ENCODE measurements at places on chromosomes 2 and 18. TPM values are rescaled to one million over a fixed set of nuclear protein-coding genes. Genes with fewer than 3 reads are reported as not detected.

The NTSR2 gene
- not detected for total RNA-seq

The FSIP2 gene
- total RNA-seq = 0.46 TPM

The CHRNG gene
- total RNA-seq = not detected

The DNER gene
- 9.3 TPM for total RNA-seq

DNA sequence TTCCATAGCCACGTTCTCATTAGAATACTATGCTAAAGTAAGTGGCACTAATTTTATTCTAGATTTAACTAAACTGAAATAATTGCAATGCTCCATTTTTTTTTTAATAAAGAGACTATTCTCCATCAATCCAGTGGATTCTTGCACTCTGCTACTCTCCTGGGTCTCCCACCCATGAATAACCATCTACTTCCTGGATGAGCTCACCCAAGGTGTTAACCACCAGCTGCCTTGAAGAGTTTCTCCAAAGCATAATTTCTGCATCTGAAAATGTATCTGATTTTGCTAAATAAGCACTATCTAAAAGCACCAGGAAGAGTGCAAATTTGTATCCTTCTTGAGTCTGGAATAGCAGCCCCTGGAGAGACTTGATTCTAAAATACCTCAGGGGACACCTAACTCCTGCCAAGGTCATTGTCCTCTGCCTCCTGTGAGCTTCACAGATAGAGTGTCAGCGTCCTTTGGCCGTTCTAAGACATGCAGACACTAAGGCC, 41.6 kb upstream of the SH3BP4 start:
- DNase-seq = no peak

DNA sequence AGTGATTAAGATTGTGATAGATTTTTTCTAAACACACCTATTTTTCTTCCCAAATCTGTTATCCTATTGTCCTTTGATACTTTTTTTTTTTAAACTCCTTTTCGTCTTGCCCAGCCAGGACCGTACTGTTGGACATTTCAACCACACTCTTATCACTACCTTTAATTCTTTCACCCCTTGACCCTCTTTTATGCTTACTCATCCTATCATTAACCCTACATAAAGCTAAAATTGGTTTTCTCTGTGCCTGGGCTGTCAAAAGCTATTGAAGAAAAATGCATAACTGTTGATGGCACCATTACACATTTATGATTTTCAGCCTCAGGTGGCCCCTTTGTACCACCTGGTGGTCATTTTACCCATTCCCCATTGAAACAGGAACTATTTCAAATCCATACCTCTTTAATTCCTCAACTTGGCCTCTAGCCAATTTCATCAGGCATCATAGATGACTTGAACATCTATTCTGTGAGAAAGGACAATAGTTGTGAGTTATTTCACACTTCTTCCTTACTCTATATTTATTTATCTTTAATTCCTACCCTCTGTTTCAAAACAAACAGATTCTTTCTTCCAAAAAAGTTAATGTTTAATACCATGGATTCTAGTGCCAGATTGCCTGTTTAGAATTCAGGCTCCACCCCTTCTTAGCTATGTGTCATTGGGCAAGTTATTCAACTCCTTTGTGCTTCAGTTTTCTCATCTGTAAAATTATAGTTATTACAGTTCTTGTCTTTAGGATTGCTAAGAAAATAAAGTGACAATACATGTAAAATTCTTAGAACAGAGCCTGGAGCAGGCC, 258.6 kb downstream of the CAMKMT start:
- no peak for DNase-seq

- peak; percentile 78 for DNase-seq
These were observed 2.9 kb upstream of the RBBP8 start for GRCh38 chr18:22930089-22930713.

DNA sequence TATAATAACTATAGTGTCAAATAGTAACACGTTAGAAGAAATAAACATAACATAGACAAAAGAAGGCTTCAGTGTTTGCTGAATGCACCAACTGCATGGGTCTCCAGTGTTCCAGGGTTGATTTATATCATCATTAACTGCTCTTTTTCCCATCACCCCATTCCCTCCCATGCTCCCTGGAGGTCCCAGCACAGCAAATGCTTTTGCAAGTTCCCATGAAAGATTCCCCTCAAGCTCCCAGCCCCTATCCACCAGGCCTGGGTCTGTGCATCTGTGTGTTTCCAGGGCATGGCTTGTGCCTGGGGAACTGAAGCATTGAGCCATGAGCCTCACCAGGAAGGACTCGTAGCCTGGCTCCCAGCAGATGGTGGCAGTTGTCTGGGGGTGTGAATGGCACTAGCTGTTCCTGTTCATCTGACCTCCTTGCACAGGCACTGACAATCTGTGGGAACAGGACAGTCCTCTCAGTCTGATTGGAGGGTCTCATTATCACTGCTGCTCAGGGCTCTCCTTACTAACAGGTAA, 164.6 kb upstream of the RMP24 start:
- DNase-seq = no peak

- no peak for DNase-seq
These were observed 305.1 kb upstream of the MGAT5 start for GRCh38 chr2:133948610-133949290.

GRCh38 chr2:239829326-239829725, 195.8 kb downstream of the NDUFA10 start:
- no peak for DNase-seq

DNA sequence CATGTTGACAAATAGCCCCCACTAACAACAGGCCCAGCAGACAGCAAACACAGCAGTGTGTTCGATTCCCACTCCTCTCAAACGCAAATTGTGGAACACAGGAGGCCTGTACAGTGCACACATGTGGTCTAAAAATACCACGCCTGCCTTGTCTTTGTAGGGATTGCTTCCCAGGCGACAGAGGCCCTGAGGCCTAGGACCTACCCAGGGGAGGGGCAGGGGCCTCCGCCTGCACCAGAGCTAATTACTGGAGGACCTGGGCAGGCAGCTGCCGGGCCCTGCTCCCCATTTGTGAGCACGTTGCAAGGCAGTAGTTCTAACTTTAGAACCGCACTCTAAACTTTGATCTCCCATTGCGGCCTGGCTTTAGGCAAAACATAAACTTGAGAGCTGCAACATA, 316.0 kb downstream of the TXNL1 start:
- DNase-seq = no peak

DNA sequence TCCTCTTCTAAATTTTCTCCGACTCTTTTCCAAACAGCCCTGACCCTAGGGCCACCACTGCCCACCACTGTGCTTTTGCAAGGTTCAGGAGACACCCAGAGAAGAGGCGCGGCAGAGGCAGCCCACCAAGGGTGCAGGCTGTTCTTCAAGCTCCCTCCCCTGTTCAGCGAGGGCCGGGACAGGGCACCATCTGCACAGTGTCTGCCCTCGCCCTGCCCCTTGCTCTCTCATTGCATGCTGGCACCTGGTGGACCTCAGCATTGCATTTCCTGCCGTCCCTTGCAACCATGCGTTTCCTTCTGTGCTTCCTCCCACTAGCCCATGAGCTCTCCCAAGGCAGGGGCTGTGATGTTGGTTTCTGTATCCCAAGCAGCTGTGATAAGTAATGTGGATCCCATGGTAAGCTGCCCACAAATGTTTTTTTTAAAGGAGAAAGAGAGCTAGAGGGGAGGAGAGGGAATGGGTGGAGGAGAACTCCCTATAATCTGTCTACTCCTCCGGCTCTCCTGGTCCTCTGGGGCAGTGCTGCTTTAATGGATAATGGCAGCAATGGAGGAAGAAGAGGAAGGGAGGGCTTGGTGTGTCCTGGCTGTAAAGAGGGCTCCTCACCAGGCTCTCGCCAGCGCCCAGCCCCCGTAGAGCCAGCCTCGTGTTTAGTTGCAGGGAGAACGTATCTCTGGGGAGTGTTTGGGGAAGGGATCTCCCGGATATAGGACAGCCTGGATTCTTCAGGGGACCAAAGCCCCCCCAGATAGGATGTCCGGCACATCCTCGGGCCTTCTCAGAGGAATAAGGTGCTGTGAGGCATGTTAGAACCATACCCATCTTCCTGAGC, 15.6 kb upstream of the YWHAQ start:
- no peak for DNase-seq

DNA sequence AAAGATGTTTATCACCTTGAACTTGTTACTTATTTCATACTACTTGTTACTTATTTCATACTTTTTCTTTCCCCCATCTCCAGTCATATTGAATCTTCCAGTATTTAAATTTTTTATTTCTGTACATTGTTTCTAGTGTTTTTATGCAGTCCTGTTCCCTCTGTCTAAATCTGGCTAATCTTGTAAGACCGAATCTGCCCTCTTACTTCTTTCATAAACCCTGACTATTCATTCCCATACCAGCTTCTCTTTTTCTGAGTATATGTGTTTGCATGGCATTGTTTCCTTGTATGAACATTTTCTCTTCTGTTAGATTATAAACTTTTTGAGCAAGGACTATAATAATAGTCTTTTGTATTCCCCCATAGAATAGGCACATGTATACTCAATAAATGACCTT, 131.7 kb downstream of the TAF4B start:
- DNase-seq = no peak
